NCI-H526 treated with DMSO at 0.1 percent for 48 hours (cell line): ENCODE measurements at places on chromosomes 12 and 14.

- DNase-seq = no peak
Measured at GRCh38 chr14:104643306-104643705, 38.7 kb upstream of the TMEM179 start.

DNA sequence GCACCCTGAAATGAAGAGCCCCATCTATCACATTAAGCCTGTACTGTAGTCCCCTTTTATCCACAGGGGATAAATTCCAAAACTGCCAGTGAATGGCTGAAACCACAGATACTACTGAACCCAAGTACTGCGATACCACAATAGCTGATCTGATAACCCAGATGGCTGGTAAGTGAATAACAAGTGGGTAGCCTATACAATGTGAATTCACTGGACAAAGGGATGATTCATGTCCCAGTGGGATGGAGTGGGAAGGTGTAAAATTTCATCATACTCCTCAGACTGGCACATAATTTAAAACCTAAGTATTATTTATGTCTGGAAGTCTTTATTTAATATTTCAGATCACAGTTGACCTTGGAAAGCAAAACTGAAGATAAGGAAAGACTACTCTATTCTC, 201.3 kb downstream of the GPHN start:
- no peak for DNase-seq

- no peak for DNase-seq
Measured at GRCh38 chr12:52975820-52976573, 27.1 kb downstream of the KRT18 start.

DNA sequence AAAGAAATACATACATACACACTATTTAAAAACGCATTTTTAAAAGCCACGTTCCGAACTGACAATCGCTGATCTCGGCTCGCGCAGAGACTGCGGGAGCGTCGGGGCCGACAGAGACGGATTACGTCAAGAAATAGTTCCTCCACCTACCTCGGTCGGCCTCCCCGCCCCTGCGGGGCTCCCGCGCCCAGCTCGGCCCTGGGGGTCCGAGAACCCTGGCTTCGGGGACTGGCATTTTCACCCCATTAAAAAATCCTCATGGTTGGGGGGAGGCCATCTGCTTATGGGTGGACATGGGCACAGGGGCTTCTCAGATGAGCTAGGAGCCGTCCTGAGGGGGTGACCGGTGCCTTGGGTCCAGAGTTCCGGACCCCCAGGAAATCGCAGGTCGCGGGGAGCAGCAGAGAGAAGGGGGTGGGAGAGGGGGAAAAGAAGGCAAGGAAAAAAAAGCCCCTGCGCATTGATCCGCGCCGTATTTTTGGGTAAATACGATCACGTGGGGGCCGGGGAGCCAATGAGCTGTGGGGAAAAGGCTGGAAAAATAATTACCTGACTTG, 324 bp upstream of the HOXC9 start:
- no peak for DNase-seq

DNA sequence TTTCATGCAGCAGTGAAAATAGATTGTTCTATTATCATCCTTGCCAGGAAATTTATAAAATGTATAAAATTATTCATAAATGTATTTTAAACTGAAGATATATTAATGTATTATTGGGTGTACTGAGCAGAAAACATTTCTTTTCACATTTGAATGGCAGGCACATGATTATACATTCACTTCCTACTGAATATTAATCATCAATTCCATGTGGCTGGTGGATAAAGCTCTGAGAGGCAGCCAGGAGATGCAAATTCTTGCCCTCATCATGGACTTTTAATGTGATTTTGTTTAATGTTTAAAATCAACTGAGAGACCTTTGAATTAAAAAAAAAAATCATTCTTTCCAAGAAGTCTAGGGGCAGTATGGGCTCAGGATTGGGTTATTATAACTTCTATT, 40.8 kb downstream of the ANO6 start:
- peak; percentile 54 for DNase-seq

- DNase-seq = no peak
Measured at GRCh38 chr12:20492251-20492760, 124.0 kb downstream of the PDE3A start.

DNA sequence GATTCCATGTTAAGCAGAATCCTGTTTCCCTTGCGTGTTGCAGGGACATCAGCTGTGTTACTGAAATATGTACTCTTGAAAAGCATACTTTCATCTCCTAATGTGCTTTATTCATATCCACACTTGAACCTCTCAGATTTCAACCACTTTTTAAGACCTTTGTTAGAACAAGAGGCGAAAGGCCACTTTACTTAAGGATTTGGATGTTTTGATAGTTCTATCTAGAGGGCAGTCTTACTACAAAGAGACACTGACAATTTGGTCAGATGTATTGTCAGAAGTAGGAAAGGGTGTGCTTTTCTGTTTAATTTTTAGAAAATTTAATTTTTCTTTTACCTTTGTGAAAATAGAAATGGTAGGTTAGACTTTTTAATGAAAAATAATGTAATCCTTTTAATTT, 267.9 kb downstream of the TMTC2 start:
- no peak for DNase-seq

DNA sequence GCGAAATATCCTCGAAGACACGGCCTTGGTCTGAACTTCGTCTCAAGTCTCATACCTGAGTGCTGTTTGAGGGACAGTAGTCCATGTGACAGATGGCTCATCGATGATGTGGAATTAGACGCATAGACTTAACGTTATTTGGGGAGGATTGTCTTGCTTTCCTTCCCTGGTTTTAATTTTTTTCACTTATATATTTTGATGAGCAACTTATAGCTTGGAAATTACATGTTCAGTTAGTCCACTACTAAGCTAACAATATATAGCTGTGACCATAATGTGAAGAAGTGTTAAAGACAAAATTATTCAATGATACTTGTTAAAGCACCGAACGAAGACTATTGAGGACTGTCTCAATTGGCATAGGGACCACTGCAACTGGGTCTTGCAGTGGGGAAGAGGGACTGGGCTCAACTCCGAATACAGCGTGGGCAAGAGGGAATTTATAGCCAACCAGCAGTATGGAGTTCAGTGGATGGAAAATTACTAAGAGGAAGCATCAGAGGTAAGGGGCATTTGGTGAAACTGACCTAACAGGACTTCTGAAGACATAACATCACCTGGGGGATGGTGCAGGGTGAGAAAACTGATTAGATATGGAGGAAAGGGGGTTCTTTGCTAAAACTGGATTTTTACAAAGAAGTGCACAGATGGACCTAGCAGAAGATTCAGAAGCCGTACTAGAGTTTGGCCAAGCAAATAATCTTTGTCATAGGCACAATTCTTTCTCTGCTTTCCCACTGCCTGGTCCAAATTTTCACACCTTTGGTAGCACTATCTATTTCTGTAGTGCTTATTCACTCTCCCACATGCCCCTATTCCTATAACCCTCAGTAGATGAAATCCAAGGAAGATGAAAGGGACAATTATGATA, 910 bp upstream of the TM7SF3 start:
- DNase-seq = no peak

GRCh38 chr12:111505601-111506036, 93.5 kb downstream of the ATXN2 start:
- no peak for DNase-seq

DNA sequence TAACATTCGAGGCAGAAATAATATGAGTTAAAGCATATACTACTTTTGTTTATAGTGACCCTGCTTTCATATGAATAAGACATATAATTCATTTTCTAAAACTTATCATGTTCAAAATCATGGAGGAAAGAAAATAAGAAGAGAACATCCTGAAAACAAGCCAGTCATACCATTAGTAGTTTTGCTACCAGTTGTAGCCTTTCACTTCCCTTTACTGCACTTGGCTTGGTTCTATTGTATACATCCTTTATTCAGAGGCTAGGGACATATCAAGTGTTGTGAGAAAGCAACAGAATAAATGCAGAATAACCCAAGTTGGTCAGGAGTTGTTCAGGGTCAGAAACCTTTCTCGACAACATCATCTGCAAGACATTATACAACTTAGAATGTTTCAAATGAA, 598.7 kb downstream of the SOX5 start:
- no peak for DNase-seq

- DNase-seq = peak; percentile 21
Measured at GRCh38 chr14:47917344-47917954, 242.0 kb upstream of the MDGA2 start.

- no peak for DNase-seq
Measured at GRCh38 chr12:21813125-21813524, 38.6 kb upstream of the KCNJ8 start.

- no peak for DNase-seq
Measured at GRCh38 chr14:64760146-64760755, 56.0 kb downstream of the PLEKHG3 start.

DNA sequence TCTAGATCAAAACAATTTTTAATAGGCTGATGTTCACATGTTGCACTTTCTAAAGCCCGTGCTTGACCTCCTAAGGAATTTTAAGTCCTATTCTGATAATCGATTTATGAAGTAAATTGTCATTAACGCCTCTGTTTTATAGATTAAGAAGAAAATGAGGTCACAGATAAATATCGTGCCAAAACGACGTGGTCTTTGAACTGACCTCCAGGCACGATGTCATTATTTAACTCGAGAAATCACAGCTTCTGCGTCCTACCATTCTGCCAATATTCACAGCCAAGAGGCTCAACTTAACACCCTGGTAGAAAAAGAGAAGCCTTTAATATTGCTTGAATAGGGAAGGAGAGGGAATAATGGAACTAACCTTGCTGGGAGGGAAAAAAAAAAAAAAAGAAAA, 888 bp upstream of the EEA1 start:
- DNase-seq = no peak

- peak; percentile 34 for DNase-seq
Measured at GRCh38 chr14:37116933-37117849, 55.2 kb downstream of the SLC25A21 start.

GRCh38 chr12:51482929-51483697, 58.5 kb downstream of the SLC4A8 start:
- DNase-seq = no peak

DNA sequence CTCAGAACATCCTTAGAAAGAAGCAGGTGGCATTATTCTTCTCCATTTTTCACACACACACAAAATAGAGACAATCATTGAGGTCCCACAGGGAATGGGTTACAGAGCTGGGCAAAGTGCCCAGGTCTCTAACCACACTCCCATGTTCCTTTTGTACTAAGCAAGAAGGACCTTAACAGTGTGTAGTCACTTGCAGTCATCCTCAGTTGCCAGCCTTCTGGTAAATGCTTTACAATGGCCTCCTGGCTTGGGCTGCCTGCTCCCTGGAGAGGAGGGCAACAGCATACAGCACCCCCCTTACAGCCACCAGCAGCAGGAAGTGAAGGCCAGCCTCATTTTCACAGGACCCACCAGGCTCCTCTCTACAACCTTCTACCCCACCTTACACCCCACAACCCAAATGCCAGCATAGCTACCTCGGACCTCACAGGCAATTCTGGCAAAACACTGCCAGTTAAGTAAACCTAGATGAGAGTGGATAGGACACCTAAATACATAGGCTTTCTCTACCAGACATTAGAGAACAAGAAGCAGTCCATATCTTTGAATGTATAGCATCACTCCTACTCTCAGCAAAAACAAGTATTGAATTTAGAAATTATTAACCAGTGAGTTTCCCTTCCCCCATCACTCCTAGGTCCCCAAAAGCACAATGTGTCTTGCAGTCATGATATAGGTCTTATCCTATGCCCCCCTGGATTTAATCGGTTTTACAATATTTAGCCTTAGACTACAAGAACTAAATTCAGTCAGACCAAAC, 88.1 kb downstream of the PPP2R5E start:
- DNase-seq = no peak

GRCh38 chr12:126784328-126784921, 1482.5 kb upstream of the TMEM132C start:
- DNase-seq = peak; percentile 21

DNA sequence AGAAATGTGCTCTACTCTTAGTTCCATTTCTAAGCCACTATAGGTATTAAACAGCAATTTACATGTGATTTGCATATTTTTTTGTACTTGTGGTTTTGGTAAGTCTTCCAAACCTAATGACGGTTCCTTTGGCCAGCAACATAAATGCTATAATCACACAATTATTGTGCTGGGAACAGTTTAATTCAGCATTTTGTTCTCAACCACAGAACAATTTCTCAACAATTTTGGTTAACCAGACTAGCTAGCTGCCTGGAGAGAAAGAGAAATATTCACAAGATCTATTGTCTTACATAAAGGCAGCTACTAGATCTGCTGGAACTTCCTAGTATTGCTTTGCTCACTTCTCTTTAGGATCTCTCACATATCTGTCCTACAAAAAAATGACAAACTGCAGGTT, 265.3 kb downstream of the SOX5 start:
- DNase-seq = no peak

DNA sequence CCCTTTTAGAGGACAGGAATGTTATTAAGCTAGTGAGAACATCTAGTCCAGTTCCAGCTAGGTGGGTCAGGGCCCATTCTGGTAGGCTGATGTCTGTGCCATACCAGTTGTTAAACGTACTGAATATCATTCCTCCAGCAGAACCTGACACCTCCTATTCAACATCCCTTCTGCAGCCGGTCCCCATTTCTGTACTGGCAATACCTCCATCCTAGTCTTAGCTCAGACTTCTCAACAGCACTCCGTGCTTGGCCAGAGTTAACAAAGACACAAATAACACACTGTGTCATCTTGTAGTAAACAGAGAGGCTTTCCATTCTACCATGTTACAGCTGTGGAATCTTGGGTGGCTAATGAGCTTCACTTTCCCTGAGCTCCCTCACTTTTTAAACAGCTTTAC, 94.3 kb upstream of the PDE3A start:
- no peak for DNase-seq

GRCh38 chr12:41344776-41345470, 156.8 kb downstream of the PDZRN4 start:
- no peak for DNase-seq

DNA sequence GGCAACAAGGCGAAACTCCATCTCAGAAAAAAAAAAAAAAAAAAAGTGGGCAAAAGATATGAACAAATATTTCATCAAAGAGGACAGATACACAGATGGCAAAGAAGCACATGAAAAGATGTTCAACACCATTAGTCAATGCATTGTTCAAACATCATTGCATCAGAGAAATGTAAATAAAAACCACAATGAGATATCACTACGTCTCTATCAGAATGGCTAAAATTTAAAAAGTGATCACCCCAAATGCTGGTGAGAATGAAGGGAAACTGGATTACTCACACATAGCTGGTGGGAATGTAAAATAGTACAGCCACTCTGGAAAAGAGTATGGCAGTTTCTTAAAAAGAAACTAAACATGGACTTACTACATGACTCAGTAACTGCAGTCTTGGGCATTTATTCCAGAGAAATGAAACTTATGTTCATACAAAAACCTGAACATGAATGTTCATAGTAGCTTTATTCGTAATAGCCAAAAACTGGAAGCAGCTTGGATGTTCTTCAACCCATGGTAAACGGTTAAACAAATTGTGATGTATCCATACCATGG, 3.6 kb downstream of the L2HGDH start:
- no peak for DNase-seq
